ENCODE measurements at places on chromosomes 7 and 10.

DNA sequence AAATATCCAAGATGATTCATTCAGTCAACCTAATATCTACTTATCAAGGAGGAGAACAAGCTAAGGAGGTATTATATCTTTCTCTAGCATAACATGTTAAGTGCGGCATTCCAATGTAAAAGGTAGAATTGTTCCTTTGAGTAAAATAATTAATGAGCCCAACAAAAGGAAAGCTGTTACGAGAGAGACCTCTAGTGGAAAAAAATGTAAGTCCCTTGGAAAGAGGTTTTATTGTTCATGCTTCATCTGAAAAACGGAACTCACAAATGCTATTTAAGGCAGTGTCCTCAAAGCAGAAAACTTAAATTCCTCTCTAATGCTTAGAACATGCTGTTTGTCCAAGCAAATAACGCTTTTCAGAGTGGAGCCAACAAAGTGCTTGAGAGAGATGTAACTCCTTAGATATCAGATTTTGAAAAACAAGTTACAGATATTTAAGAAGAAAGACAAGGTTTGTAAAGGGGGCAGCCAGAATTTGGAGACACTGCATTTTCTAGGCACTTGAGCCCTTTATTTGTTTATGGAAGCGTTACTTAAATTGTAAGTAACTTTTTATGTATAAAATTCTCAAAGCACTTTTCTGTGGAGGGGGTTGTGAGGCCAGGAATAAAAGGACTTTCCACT, 119.9 kb downstream of the TFEC start:
- DNase-seq = peak; percentile 7

- no peak for DNase-seq
Measured at GRCh38 chr7:8480527-8480926, 47.1 kb downstream of the NXPH1 start.

GRCh38 chr10:36591436-36591835, 534.0 kb upstream of the ANKRD30A start:
- no peak for DNase-seq

GRCh38 chr7:129136887-129137642, 7.4 kb upstream of the TSPAN33 start:
- DNase-seq = peak; percentile 38

- no peak for DNase-seq
Measured at GRCh38 chr7:34734771-34735170, 76.8 kb downstream of the NPSR1 start.

DNA sequence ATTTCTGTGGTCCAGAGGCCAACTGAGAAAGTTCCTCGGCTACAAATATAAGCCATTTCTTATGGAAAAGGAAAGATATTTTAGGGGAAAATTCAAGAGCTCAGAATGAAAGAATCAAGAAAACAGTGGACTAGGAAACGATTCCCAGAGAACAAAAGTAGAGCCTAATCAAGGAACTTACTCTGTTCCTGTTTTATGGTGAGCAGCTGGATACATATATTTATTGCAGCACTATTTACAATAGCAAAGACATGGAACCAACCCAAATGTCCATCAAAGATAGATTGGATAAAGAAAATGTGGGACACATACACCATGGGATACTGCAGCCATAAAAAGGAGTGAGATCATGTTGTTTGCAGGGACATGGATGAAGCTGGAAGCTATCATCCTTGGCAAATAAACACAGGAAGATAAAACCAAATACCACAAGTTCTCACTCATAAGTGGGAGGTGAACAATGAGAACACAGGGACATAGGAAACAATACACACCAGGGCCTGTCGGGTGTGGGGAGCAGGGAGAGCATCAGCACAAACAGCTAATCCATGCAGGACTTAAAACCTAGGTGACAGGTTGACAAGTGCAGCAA, 298.7 kb downstream of the THSD7A start:
- DNase-seq = no peak

DNA sequence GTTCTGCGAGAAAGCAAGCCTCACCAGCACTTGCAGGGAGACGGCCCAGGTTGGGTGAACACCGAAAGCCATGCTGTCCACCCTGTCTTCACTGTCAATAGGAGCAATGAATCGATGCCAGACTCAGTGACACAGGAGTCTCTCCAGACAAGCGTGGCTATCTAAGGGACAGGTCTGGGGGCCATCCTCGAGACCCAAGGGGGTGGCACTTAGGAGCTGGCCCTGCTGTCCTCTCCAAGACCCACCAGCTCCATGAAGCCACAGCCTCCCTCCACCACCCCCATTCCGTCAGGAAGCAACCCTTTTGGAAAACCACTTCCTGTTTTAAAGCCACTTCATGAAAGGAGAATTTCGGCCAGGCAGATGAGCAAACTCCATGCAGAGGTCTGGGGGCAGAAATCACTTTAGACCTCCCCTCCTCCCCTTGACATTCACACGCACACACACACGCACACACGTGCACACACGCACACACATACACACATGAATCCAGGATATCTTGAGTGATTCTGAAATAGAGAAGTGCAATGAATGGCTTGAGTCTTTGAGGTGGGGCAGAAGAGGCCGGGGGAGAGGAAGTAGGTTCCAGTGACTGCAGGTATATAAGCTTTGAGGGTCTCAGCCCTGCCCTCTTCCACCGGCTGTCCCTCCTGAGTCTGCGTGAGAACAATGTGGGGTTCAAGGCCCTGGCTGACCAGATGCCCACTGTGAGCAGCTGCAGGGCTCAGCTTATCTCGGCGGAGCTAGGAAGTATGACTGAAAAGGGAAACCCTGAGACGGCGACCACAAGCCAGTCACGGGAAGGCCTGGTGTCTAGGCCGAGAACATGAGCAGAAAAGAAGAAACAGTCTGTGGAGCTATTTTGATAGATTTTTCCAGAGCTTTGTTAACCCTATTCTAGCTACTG, 25.0 kb downstream of the RGS10 start:
- peak; percentile 70 for DNase-seq

GRCh38 chr7:139044813-139045794, 9.3 kb upstream of the ZC3HAV1L start:
- no peak for DNase-seq

GRCh38 chr10:25831080-25831479, 102.9 kb upstream of the MYO3A start:
- no peak for DNase-seq

DNA sequence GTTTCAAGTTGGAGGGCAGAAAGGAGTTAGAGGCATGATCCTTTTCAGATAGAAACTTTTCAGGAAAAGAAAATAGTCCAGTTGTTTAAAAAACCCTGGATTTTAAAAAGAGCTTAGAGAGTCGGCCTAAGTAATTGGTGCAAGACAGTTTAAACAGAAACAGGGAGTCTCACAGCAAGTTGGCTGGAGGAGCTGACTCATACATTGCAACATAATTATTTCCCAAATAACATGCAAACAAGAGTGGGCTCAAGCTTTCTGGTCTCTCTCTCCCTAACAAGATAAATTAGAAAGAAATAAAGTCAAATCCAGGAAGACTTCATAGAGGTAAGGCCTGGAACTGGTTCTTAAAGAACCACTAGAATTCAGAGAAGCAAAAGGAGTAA, 100.3 kb upstream of the AGBL3 start:
- no peak for DNase-seq

GRCh38 chr7:130641497-130641896, 27.1 kb downstream of the COPG2 start:
- DNase-seq = no peak

DNA sequence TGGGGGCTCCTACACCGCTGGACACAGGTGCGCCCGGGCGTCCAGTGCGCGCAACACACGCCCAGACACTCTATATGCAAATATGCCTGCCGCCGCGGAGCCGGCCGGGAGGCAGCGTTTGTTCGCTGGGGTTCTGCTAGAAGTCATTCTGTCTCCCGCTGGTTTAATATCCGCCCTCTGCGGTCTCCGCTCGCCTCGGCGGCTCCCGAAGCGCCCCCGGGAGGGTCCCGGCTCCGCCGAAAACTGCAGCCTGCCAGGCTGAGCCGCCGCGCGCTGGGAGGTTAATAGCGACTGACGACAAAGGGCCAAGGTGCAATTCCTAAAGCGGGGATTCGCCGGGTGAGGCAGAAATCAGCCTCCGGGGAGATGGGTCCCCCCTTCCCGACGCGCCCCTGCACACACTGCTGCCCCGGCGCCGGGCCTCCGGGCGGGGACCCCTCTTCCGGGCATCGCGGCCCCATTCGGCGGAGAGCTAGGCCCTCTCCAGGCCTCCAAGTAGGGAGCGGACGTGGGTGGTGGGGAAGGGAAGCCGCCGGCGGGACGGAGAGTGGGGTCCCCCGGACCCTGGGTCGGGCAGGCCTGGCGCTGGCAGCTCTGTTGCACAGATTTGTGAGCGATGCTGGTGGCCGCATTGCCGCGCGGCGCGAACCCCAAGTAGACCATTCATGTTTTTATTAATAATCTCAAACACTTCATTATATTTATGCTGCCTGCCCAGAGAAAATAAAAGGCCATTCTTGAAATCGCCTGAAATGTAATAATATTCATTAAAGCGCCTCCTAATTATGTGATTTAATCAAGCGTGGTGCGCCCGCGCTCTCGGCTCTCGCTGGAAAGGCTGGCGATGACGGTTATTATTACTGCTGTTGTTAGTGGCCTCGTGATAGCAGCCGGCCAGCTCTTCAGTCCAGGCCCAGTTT, 9.1 kb downstream of the EN2 start:
- no peak for DNase-seq

DNA sequence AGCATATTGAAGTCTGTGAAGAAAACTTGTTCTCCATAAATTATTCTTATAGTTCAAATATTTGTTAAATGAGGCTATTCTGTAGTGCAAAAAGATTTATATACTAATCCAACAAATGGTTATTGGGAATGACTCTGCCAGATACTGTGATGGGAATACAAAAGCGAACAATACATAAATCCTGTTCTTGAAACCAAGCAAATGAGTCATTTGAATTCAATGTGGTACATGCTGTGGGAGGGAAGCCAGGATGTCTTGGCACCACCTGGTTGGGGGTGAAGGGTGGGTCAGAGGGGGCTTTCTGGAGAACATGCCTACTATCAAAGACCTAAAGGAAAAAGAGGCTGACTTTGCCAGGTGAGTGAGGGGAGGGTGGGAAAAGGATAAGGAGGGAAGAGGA, 594.2 kb downstream of the CALN1 start:
- DNase-seq = no peak

All from GM12864 (cell line).